ENCODE measurements at places on chromosomes 4 and X. TPM values are rescaled to one million over a fixed set of nuclear protein-coding genes. Genes with fewer than 3 reads are reported as not detected.

TEX13C gene
- not detected for total RNA-seq

SLC9B1 gene
- total RNA-seq, result 0.36 TPM

GAGE2A gene
- not detected for total RNA-seq

- no peaks in the 10 kb centered on the region for H3K36me3 ChIP-seq
- H3K4me1 ChIP-seq, result no peaks in the 10 kb centered on the region
- H3K27ac ChIP-seq, result no peak overlapping the region
- no peak overlapping the region for H3K4me3 ChIP-seq
Observed at GRCh38 chr4:9899306-9900055, 118.0 kb downstream of the DRD5 start.

NLGN3 gene
- total RNA-seq, result 0.84 TPM

DNA sequence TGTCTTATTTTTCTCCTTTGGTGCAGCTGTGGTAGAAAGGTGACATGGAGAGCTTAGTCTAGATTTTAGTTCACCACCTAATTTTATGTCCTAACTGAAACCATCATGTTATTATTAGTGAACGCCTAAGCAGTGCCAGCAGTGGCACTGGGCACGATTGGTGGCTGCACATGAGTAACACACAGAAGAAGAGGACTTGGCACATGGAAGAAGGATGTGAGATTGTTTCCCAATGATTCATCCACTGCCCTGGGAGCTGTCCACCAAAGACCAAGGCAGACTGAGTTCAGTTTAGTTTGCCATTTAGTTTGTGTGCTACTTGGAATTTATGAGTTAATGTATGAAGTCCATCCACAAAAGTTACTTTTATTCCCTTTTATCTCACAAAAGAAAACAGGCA lies 68.1 kb upstream of the NAP1L5 start:
- peak; percentile 87 for DNase-seq
- H3K27ac ChIP-seq, result no peak overlapping the region
- H3K4me3 ChIP-seq, result no peak overlapping the region
- H3K36me3 ChIP-seq, result no peaks in the 10 kb centered on the region

DNA sequence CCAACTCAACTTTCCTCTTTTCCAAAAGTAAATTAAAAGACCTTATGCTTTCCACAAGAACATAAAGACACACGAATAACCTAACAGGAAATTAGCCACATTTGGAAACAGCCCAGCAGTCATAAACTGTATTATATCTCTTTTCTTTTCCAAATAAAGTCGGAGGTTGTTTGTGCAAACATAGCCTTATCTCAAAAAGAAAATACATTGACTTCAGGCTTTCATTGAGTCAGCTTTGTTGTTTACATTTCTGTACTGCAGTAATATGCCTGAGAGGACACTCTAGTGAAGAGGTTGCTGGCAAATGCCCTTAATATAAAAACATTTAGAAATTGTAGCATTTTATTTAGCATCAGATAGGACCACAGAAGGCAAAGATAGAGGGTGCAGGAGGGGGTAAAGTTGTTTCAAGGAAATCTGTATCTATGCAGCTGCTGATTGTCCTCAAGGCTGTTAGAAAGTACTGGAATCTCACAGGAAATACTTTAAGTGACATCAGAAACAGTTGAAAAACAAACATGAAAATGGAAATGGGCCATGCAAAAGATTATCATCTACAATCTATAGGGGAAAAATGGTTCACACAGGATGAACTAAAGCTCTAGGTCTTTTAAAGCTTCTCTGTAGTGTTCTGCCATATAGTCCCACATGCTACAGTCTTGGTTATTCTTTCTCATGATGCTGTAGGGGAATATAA lies 14.5 kb downstream of the LNX1 start:
- peak; percentile 36 for DNase-seq
- no peak overlapping the region for H3K27ac ChIP-seq
- H3K27me3 ChIP-seq, result no peaks in the 10 kb centered on the region
- peaks cover 18% of the 10 kb centered on the region for H3K4me1 ChIP-seq

- H3K4me1 ChIP-seq, result peaks cover 3% of the 10 kb centered on the region
- H3K36me3 ChIP-seq, result no peaks in the 10 kb centered on the region
- H3K27me3 ChIP-seq, result no peaks in the 10 kb centered on the region
- DNase-seq, result no peak
Observed at GRCh38 chr4:39568805-39569204, 41.6 kb upstream of the UGDH start.

- no peak overlapping the region for H3K4me3 ChIP-seq
- H3K27ac ChIP-seq, result peak overlapping the region; percentile 75
- no peaks in the 10 kb centered on the region for H3K27me3 ChIP-seq
- H3K4me1 ChIP-seq, result peaks cover 30% of the 10 kb centered on the region
Observed at GRCh38 chrX:39809331-39809730, 288.4 kb downstream of the BCOR start.

GNPDA2 gene
- total RNA-seq, result 12.8 TPM

DNA sequence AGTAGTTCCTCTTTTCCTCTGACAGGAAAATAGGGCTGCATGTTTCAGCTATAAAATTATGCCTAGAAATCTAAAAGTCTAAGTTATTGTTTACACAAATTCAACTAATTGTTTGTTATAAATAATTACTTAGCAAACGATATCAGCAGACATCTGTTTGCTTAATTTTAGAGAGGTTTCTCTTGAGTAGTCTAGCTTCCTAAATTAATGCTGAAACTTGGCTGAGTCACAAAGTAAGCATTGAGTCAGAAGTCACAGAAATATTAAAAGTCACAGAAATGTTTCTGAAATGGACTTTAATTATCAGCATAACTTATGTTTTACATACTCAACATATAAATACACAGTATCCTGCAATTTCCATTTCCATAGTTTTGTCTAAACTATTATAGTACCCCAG lies 1044.0 kb downstream of the CCSER1 start:
- no peak overlapping the region for H3K27ac ChIP-seq
- H3K27me3 ChIP-seq, result no peaks in the 10 kb centered on the region
- no peak overlapping the region for H3K4me3 ChIP-seq
- no peaks in the 10 kb centered on the region for H3K4me1 ChIP-seq

DNA sequence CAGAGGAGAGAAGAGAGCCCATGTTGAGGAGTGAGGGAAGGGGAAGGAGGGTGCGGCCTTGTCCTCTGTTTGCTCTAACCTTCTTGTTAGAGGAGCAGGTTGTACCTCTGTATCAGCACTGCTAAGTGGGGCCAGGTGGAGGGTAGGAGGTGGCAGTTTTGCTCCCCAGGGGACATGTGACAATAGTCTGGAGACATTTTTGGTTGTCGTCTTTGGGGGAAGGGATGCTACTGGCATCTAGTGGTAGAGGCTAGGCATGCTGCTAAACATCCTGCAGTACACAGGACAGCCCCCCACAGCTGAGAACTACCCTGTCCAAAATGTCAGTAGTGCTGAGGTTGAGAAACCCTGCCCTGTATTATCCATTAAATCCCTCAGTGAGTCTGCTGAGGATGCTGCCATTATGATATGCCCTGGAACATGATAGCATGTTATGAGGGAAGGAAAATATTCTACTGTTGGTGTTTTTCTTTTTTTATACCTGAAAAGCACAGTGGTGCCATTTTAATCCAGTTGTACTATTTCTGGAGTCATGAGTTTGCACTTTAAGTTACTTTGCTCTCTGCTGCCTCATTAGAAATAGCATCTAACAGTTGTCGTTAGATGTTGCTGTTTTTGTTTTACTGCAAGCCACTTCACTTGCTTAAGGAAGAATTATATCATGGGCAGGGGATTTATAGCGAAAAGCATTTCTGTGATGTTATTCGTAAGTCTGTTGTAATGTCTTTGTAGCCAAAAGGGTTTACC lies 90.6 kb downstream of the LRP2BP start:
- peak overlapping the region; percentile 39 for H3K4me3 ChIP-seq
- no peaks in the 10 kb centered on the region for H3K27me3 ChIP-seq
- H3K27ac ChIP-seq, result peak overlapping the region; percentile 95

DNA sequence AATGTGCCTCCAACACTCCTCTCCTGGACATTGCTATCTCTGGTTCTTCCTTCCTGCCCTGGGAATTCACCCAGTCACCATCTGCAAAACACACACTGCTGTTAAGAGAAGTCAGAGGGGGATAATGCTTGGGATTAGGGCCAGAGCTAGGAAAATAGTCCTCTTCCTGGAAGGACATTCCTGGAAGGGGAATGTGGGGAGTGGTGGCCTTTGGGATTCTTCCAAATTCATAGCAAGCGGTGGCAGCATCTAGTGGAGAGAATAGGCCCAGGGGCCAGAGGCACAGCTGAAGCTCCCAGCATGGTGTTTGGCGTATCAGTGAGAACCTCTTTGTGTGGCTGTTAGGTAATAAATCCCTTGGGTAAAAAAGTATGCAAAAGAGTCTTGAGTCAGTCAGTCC lies 34.3 kb downstream of the SHROOM4 start:
- no peaks in the 10 kb centered on the region for H3K4me1 ChIP-seq
- no peak for DNase-seq
- no peak overlapping the region for H3K27ac ChIP-seq
- no peaks in the 10 kb centered on the region for H3K36me3 ChIP-seq

DNA sequence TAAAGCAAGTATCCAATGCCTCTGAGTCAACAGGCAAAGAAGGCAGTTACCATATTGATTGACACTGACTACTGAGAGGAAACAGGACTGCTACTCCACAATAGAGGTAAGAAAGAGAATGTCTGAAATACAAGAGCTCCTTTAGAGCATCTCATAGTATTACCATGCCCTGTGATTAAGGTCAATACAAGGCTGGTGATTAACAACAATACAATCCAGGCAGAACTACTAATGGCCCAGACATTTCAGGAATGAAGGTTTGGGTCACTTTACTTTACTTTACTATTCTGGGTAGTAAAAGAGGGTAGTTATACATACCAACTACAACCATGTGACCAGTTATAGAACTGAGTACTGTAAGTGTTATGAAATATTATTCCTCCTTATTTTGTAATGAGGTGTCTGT lies 44.5 kb downstream of the BRWD3 start:
- no peaks in the 10 kb centered on the region for H3K27me3 ChIP-seq
- no peaks in the 10 kb centered on the region for H3K36me3 ChIP-seq
- H3K27ac ChIP-seq, result peak overlapping the region; percentile 63
- H3K4me1 ChIP-seq, result peaks cover 3% of the 10 kb centered on the region

DNA sequence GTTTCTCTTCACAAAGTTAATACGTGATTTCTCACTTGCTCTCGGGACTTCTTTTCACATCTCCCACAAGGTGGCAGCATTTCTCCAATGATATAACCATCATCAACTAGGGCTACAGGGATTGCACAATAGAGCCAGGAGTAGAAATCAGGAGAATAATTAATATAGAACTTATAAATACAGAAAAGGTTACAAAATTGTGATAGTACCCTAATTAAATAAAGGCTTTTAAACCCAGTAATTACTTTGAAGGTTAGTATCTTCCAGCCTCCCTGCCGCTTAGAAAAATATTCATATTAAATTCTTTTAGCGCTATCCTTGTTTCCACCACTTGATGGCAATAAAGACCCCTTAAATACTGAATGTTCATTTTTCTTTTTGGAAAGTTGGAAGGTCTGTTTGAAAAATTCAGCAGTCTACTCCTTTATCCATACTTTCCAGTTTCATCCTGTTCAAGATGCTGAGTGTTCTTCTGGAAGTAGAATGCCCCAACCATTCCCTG lies 65.8 kb downstream of the RASGEF1B start:
- H3K4me1 ChIP-seq, result no peaks in the 10 kb centered on the region
- H3K36me3 ChIP-seq, result no peaks in the 10 kb centered on the region
- no peak overlapping the region for H3K27ac ChIP-seq
- H3K4me3 ChIP-seq, result no peak overlapping the region
- H3K27me3 ChIP-seq, result peaks cover 6% of the 10 kb centered on the region

DNA sequence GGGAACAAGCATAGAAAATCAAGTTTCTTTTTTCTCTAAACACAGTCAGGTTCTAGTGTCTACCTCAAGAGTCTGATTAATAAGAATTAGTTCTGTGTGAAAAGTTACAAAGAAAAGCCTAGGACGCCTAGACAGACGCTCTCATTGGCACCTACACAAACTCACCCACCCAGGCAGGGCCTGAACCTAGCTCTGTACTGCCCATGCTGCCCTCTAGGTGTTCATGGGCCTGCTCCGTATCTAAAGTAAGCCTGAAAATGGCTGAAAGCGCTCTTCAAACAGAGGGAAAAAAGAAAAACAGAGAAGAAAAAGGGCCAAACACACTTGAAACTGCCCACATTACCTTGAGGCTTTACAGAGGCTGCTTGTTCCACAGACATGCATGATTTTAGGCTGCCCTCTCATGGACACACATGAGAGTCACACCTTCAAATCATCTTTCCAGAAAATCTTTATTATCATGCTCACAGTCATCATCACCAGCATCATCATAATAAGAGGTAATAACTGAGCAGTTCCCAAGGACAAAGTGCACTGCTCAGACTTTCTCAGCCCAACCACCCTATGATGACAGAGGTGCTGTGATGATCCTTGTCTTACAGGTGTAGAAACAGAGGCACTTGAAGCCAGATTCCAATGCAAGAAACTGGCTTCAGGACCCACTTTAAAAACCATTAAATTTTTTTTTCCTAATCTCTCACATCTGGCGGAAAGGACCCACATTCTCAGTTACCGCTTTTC lies 49.6 kb downstream of the MAP7D2 start:
- H3K27ac ChIP-seq, result peak overlapping the region; percentile 57
- peak; percentile 43 for DNase-seq
- H3K4me1 ChIP-seq, result peaks cover 15% of the 10 kb centered on the region
- H3K36me3 ChIP-seq, result no peaks in the 10 kb centered on the region

GRCh38 chrX:70079870-70080269 lies 17.6 kb downstream of the OTUD6A start:
- no peak overlapping the region for H3K27ac ChIP-seq
- H3K4me1 ChIP-seq, result no peaks in the 10 kb centered on the region
- no peak overlapping the region for H3K4me3 ChIP-seq
- no peaks in the 10 kb centered on the region for H3K27me3 ChIP-seq
- no peak for DNase-seq
- H3K36me3 ChIP-seq, result no peaks in the 10 kb centered on the region

RTL3 gene
- 1.7 TPM for total RNA-seq

PABPC4L gene
- total RNA-seq, result 0.58 TPM

All from astrocyte (in vitro differentiated cells and primary cell).